GM04504 (cell line): ENCODE measurements at places on chromosomes 5 and 9.

- DNase-seq = no peak
Observed at GRCh38 chr5:124761010-124761409, 14.6 kb upstream of the ZNF608 start.

DNA sequence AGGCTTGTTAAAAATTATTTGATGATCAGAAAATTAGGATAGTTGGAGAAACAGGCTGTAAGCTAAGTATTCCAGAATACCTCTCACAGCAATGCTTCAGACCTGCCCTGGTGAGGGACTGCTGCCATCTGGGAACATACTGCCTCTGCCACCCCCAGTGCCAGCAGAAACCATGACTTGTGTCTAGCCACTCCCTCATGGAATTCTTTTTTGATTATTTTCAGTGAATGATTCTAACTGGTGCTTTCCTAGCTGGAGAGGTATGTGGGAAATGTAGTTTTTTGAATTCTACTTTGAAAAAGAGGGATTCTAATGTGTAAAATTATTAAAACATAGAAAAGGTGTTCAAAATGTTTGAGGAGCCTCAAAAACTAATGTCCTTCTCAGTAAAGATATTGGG is 126.3 kb downstream of the HMHB1 start:
- no peak for DNase-seq

- DNase-seq = no peak
Observed at GRCh38 chr9:104247899-104248460, 153.9 kb downstream of the SMC2 start.

DNA sequence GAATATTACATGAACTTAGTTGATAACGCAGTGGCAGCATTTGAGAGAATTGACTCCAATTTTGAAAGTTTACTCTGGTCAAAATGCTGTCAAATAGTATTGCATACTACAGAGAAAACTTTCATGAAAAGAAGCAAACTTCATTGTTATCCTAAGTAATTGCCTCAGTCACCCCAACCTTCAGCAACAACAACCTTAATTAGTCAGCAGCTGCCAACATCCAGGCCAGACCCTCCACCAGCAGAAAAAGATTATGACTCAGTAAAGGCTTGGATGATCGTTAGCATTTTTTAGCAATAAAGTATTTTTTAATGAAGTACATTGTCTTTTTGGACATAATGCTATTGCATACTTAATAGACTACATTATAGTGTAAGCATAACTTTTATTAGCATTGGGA is 40.8 kb upstream of the SPDL1 start:
- no peak for DNase-seq

- DNase-seq = no peak
Observed at GRCh38 chr9:30722065-30722464, 1662.4 kb upstream of the ACO1 start.

- DNase-seq = no peak
Observed at GRCh38 chr9:137634016-137634415, 15.2 kb downstream of the EHMT1 start.

DNA sequence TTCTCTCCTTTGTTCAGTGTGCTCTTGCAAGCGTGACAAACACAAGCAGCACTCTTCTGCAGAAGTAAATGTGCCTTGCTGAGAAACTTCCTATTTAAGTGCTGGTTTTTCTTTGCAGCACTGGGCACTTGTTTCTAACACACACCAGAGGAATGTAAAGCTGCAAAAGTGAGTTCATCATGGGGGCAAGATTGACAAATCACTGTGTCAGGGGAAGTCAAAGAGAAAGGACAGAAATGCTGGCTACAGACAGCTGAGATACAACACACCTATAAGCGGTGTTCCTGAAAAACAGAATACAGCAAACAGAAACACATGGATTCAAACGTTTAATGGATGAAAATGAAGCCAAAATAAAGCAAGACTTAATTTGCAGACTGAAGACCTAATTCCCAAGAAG is 19.6 kb downstream of the ROR2 start:
- no peak for DNase-seq

DNA sequence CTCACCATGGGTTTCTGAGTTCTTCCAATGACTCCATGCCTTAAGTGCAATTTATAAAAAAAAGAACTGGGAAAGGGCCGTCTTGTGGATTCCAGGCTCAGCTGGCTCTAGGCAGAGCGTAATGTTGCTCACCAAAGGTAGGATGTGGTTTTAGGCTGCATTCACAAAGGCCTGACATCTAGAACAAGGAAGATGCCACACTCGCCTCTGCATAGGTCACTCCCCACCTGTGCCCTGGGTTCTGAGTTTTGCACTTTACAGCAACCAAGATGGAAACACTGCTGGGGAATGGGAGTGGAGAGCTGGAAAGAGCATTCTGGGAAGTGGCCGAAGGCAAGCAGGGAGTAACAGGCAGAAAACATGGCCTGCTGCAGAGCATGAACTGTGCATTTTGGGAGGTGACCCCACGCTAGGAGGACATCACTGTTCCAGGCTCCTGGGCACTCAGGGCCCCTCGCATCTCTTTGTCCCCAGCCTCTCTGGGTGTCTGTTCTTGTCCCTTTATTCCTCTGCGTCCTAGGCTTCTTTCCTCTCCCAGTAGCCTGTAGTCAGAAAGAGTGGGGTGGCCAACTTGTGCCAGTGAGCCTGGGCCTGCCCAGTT is 12.3 kb downstream of the FCN2 start:
- no peak for DNase-seq

DNA sequence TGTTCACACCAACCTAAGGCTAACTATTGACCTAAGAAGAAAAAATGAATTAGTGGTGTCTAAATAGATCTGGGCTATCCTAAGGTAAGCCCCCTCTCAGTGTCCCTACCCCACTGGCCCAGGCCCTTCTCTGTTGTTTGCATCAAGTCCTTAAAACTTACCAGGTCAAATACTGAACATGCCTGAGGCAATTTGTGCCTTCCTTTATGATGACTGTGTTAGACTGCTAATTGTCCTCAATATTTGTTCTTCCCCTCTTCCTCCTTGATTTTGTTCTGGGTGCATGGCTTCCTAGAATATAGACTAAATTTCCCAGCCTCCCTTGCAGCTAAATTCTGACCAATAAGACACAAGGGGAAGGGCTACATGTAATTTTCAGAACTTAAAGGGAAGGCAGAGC is 199.9 kb downstream of the ADAMTS12 start:
- DNase-seq = no peak
